Inflammatory macrophage treated with lipopolysaccharide for 4 hours (primary cell): ENCODE measurements at places on chromosomes 3 and 15.

DNA sequence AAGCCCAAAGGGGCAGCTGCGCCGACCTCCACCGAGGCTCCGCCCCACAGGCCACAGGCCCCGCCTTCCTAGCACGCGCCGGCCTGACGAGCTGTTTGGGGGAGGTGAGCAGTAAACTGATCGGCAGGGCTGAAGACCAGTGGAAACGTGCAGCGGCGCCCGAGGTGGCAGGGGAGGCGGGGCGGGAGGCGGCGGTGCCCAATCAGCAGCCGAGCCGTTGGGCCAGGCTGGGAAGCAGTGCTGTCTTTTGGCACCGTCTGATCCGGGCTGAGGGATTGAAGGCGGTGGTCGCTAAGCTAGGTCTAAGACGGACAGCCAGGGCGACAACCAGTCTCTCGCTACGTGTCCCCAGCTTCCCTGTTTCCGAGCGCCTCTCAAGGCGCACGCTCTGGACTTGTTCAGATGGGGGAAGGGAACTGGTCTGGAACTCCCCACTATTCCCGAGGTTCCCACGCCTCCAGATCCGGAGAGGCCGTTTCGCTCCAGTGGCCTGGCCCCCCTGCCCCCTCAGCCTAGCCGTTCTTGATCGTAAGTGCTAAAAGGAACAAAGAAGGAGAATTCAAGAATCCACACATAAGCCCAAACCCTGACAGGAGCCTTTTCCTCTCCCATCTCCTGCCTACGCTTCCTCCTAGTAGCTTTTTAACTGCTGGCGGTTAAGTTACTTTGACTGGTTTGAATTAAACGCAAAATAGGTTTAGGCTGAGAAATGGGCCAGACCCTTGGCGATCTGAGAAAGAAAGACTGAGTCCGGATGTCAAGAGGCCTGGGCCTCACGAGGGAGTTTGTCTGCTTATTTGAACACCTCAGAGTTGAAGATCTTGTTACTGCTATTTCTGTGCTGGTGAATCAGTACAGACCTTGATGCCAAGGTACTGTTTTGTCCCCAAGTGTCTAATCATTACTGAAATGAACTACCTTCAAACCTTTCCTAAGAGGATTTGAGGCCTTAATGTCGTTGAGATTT is at the start of gene FMN1:
TSS of gene FMN1 (minus strand) at position 11 of the 967 bp plus-strand sequence. CDS start 39,800 bp downstream, outside the sequence.
- DNase-seq, result peak; percentile 96

- DNase-seq, result no peak
These were observed 228.5 kb downstream of the CHL1 start for GRCh38 chr3:425079-425478.

DNA sequence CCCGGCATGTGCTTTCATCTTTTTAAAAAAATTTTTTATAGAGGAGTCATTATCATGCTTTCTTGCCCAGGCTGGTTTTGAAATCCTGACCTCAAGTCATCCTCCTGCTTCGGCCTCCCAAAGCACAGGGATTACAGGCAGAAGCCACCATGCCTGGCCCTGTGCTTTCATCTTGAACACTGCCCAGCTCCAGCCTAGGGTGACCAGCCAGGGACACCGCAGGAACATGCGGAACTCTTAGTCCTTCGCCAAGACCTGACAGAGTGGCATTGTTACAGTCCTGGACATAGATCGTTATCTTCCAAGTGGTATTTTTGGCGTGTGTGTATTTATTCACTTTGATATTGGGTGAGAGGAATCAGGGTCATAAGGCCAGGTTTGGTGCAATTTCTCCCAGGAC is 7.9 kb upstream of the FURIN start:
- no peak for DNase-seq

- no peak for DNase-seq
These were observed 58.7 kb downstream of the FGD5 start for GRCh38 chr3:14877469-14877868.

- DNase-seq, result no peak
These were observed 412.5 kb upstream of the THRB start for GRCh38 chr3:24907106-24907505.

- DNase-seq, result no peak
These were observed 120.9 kb upstream of the PDZRN3 start for GRCh38 chr3:73745526-73746191.

DNA sequence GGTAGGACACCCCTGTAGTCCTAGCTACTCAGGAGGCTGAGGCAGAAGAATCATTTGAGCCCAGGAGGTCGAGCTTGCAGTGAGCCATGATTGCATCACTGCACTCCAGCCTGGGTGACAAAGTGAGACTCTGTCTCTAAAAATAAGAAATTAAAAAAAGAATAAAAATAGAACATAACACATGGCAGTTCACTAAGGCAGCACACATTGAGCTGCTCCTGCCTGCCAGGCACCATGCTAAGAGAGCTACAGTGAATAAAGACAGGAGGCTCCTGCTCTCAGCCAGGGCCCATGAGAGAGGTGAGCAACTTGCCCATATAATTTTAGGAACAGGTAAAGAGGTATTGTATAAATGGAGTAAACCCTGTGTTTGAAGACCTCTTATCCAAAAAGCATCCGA is 54.3 kb downstream of the EBLN2 start:
- DNase-seq, result no peak

DNA sequence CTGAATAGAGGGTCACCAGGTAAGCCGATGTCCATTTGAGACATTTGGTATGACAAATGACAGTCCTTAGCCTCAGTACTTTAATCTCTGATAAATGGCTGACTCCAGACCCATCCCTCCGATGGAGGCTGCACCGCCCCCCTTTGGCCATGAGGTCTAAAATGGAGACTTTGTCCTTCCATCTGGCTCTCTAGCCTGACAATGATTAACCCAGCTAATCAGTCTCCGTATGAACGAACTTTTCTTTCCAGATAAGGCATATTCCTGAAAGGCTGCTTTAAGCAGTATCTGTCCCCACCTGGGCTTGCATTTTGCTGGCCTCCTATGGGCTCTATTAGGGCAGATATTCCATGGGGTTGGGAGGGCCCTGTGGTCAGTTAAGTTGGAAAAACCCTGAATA is 10.8 kb upstream of the MYZAP start:
- no peak for DNase-seq

- no peak for DNase-seq
These were observed 47.8 kb downstream of the ATP13A4 start for GRCh38 chr3:193506921-193507320.

DNA sequence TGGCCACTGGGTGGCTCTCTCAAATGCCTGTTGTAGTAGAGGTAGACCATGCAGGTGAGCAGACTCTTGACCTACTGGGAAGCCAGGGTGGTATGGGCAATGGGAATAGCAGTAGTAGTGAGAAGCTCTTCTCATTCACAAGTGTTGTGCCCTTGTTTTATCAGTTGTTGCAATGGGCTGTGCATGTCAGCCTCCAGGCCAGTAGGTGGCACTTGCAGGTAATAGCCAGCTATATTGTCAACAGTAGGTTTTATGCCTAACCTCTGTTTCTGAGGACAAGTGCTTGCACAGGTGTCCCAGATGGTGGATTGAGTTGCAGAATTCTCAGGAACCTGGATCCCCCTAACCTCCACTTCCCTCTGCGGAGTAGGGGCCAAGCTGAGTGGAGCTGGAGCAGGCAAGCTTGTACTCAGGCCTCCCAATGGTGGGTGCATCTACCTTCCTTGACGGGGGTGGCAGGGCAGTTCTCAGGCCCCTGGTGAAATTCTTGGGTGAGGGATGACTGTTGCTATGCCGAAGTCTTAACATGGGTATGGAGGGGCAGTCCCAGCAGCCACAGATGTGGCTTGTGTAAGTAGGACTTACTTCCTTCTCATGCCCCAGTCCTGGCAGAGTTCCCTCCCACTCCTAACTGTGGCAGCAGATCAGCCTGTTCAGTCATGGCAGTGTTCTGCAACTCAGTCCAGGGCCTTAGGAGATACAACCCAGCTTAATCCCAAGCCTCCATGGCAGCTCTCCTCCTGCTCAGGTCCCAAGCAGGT is 104.3 kb downstream of the NEO1 start:
- peak; percentile 19 for DNase-seq

- DNase-seq, result no peak
These were observed 59.9 kb upstream of the MCF2L2 start for GRCh38 chr3:183488343-183488742.

DNA sequence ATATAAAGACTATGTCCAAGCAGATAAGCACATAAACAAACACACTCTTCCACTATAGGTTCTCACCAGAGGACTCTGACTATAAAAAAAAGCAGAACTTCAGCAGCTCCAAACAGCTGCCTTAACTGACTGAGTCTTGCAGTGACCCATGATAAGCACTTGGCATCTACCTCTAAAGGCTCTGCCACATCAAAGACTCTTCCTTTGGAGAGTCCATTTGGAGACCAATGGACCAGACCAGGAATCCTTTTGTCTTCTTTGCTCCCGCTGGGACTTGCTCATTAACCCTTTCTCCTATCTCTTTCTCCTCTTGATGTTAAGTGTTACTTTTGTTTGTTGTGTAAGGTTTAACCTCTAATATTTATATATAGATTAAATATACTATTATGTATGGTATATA is 424.1 kb downstream of the RSL24D1 start:
- DNase-seq, result no peak

DNA sequence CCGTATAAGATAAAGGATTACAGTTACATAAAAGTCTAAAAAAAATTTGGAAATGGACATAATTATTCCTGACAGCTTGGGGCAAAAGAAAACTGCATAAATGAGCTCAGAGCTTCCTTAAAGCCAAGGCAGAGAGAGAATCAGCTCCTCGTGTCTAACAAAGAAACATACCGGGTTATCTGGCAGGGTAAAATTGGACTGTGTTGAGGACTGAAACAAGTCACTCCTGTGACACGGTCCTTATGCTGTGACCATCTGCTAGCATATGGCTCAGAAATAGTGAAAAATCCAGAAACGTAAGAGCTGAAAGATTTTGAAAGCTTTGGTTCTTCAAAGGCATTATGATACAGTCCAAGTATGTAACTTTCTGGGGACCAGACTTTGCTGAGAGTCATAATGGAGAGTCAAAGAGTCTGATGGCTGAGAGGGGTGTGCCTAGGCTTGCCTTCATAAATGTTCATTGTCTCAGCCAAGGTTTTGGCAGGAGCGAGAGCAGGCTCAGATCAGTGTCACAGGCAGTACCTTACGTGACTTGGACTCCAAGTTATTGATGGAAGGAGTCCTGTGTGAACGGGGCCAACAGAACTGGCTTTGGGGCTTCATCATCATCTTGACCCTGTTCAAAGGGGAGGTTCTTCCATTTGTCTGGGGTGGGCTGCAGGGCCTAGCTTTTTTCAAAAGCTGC is 12.5 kb downstream of the MAP6D1 start:
- DNase-seq, result no peak

DNA sequence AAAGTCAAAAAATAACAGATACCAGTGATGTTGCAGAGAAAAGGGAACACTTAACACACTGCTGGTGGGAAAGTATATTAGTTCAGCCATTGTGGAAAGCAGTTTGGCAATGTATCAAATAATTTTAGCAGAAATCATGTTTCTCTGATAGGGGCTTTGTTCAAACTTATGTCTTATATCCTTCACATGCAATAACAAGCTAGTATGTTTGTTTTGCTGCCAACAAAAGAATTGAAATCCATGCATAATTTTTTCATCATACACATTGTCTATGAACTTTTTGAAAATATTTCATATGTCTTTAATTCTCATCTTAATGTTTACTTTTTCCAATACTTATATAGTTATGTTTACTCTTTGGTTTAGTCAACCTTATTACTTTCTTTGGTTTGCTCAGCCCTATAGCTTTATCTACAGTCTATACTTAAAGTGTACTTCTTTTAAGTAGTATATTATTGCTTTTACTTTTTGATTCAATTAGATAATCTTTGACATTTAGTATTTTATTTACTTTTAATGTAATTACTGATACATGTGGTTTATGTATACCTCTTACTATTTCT is 639.6 kb upstream of the CBLB start:
- DNase-seq, result no peak

DNA sequence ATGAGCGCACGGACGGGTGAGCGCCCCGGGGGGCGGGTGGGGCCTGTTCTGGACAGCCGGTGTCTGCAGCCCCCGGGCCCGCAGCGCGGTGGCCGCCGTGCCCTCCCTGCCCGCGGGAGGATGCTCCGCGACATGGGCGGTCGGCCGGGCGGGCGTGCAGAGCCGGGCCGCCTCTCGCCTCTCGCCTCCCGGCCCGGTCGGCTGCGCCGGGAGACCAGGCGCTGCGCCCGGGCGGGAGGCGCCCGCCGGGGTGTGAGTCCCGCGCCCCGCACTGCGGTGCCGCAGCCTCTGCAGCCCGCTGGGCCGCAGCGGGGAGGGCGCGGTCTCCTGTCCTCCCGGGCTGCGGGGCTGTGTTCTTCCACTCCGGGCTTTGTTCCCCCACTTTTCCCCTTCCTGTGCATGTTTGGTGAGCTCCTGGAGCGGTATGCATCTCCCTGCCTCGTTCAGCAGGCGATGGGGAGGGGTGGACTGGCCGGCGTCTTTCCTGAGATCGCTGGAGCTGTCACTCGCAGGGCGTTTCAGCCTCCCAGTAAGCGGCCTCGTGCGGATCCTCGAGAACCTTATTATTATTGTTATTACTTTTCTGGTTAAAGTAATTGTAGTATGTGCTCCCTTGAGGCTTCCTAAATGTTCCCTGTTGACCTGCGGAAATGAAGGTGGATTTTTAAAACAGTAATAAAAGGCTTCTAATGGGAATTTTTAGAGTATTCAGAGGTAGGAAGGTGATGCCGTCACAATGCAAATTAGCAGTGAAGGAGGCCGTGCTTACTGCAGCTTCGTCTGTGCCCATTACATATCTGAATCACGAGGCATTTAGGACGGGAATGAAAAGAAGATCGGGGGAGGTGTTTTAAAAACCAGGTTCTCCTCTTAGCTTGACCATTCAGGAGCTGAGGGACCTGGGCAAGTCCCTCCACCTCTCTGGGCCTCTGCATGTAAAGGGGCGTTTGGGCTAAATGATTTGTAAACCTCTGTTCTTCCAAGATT is 593 bp downstream of the TMOD2 start:
- DNase-seq, result peak; percentile 36
